ENCODE measurements at places on chromosomes 4 and X.

- no peak for DNase-seq
Measured at GRCh38 chr4:7435471-7436061, 836 bp upstream of the PSAPL1 start.

DNA sequence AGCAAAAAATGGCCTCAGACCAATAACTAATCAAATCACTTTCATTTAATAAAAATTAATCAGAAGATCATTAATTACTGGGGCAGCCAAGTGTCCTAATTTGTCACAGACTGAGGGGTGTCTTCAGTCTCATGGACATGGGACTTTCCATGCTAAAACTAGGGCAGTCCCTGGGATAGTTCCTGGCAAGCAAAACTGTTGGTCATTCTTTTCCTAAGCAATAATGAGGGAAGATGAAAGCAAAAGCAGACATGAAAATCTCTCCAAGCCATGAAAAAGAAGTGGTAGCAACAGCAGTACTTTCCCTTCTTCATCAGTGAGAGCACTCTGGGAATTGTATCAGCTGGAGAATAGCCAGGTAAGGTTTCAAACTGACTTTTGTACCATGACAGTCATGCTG lies 3.7 kb upstream of the ANTXR2 start:
- DNase-seq: no peak

DNA sequence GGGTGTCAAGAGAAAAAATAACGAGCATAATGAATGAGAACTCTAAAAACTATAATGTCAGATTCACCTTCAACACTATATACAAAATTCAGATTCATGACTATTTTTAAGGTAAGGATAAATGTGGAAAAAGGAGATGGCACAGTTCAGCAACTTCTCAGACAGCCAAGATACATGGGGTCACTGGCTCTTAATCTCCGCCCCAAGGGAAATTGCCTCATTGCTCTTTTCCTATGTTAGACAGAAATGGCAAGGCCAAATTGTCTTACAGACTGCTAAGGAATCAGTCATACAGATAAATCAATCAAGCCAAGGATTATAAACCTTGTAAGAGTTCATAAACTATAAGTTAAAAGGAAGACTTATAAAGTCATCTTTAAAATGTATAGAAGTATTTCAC lies 183.4 kb downstream of the OPHN1 start:
- no peak for DNase-seq

DNA sequence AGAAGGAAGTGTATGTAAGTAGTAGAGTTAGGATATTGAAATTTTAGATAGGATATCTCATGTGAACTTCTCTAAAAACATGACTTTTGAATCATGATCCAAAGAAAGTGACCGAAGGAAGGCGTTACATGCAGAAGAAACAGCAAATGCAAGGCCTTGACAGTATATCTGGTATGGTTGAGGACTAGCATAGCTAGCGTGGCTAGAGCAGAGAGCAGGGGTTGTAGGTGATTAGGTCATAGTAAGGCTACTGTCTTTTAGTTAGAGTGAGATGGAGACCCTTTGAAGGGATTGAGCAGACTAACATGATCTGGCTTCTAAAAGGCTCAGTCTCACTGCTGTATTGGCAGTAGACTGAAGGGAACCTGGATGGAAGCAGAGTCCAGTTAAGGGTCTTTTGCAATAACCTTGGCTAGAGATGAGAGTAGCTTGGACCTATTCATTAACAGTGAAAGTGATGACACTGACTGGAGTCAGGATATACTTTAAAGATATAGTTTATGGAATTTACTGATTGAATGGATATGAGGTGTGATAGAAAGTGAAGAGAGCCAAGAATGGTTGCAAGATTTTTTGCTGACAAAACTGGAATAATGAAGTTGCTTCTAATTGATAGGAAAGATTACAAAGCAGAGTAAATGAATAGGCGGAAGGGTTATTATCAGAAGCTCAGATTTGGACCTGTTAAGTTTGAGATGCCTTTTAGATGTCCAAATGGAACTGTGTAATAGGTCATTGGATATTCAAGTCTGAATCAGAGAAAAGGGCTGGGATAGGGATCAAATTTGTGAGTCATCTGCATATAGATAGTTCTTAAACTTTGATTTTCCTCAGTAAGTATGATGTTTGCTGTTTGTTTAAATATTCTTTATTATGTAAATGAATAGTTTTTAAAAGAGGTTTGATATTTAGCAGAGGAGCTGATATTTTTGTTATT lies 59.8 kb downstream of the MRPL1 start:
- no peak for DNase-seq

- no peak for DNase-seq
Measured at GRCh38 chr4:78310740-78311115, 240.8 kb upstream of the ANXA3 start.

DNA sequence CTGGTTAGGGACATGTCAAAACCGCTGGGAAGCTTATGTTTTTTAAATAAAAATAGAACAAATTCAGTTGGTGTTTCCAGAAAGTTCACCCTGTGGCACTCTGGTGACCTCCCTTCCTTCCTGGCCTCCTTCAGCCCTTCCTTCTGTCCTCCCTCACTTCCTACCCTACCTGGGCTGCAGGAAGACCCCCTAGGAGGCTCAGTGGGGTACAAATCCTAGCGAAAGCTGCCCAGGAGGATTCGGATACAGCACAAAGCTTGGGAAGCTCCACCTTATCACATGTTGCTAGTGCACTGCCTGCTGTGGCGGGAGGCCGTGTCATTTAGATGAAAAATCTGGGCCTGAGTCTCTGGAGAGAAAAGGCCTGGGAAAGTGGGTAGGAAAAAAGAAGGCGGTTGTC lies 60.5 kb downstream of the FHDC1 start:
- no peak for DNase-seq

- no peak for DNase-seq
Measured at GRCh38 chrX:18041656-18042055, 179.0 kb downstream of the BEND2 start.

DNA sequence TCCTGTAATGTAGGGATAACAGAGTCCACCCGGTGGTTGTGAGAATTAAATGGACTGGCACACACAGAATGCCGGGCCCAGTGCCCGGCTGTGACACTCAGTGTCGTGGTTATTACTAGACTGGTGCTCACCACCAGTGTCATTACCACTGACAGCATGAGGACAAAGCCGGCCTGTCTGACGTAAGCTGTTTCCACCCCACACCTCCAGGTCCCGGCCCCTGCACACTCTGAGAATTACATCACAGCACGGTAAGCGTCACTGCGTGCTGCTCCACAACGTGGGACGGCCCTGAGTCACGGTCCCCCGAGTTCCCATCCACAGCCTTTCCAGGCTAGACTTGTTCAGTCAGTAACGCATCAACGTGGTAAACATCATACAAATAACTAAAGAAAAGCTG lies 22.9 kb downstream of the FAT1 start:
- no peak for DNase-seq

DNA sequence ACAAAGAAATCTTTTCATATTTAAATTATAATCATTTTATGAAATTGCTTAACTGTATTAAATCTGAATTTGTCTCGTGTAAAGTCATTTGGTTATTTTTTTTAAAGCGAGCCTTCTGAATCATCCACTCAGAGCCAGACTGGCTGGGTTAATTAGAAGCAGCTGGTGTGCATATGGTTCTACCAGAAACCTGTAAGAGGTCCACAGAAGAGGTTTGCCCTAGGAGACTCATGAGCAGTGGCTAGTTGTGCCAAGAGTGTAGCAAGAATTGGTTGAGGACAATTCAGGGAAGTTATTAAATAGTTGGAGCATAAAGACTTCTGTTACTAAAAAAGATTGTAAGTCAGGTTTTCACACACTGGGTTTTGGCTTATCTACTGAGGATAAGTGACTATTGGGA lies 267.4 kb downstream of the IL1RAPL2 start:
- DNase-seq: no peak

DNA sequence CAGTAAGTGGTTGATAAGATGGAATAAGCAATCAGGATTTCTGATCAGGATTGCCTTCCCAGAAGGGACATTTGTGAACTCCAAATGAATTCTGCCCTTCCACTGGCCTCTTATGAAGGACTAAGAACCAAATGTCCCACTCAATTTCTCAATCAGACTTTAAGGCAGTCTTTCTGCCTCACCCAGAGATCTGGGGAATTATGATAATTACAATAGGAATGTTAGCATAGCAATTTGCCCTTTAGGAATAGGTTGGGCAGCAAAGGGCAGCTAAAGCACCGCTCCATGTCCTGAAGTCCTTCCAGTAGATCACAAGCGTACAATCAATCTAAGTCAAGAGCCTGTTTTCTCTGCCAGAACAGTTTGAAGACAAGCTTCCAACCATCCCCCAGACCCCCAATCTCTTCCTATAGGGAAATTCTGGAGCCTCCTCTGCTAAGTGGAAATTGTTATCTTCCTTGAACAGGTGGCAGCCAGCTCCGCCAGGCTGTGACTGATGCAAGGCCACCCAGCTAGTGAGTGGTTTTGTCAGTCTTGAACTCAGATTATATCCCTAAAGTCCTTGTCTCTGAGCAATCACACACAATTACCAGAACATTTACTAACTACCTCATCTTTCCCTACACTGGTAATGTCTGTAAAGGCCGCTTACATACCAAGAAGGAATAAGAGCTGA lies 18.6 kb downstream of the NKX3-2 start:
- no peak for DNase-seq

DNA sequence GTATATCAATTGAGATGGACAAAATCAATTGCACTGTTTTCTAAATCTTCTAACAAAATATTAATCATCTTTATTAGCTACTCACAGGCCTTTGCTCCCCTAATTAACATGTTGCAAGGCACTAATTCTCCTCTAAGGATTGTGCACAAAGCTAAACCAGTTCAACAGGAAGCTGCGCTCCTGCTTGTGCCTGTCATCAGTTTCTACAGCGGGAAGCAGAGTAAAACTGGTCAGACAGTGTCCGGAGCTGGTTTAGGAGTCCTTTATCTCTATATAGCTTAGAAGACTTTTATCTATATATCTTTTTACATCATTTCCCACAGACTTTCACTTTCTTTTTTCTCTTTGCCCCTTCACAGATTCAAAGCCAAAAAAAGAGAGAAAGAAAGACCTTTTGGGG lies 79.1 kb downstream of the ELOVL6 start:
- peak; percentile 8 for DNase-seq

GRCh38 chr4:10161840-10162239 lies 45.2 kb upstream of the WDR1 start:
- DNase-seq: no peak

- no peak for DNase-seq
Measured at GRCh38 chrX:28998609-28999135, 411.4 kb downstream of the IL1RAPL1 start.

Data from GM12865 (cell line).